Activated gamma-delta T cell treated with anti-CD3 and anti-CD28 coated beads, Interleukin-2, amount 50 U/mL, for 16 hours (primary cell): ENCODE measurements at places on chromosomes 2 and 18.

DNA sequence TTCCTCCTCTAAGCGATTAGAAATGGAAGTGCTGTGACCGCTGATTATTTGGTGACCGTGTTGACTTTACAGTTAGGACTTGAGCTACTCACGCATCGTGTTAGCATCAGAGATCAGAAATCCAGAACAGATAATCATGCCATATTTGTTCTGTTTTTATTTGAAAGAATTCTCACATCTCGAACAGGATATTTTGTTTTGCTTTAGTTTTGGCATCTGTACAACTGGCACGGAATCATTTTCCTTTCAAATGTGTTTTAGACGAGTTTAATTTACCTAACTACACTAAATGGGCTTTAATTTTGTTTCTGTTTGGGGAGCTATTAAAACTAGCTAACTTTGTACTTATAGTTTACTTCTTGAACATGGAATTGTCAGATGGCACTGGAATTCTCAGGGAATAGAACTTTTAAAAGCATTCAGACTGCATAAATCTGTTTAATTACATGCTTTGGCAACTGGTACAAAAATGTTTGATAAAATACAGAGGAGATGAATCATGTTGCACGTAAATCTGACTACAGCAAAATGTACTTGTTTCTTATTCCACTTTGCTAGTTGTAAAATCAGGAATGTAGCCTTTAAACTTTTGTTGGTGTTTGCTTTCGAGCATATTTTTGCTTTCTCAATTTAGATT, 1.4 kb downstream of the ITPRID2 start:
- DNase-seq: no peak

DNA sequence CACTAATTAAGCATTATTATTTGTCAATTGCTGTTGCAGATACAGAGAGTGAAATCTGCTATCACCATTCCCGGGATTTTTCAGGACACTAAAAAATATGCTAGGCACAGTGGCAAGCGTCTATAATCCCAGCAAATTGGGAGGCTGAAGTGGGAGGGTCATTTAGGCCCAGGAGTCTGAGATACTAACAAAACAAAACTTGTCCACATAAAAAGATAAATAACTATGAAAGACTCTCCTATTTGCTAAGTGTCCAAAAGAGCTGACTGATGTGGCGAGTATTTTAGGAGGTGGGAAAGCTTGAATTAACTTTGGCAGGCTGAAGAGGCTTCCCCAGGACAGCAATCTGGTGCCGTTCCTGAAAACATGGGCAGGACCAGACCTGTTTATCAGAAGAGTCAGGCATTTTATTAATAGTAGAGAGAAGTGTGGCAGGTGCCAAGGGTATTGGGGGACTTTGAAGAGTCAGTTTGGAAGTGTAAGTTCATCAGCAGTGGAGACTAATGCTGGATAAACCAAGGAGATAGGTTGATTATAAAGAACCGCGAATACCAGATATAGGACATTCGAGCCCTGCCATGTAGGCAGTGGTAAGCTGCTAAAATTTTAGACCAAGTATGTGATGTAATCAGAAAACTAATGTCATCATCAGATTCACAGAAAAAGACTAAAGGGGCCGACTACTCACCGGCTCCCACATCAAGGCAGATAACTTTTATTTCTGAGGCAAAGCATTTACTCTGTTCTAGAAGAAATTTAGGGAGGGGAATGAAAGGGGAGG, 201.8 kb downstream of the EPHA4 start:
- no peak for DNase-seq

- DNase-seq: no peak
Observed at GRCh38 chr2:30191819-30192271, 39.5 kb upstream of the LBH start.

- no peak for DNase-seq
Observed at GRCh38 chr2:174195253-174195652, 53.1 kb downstream of the OLA1 start.

DNA sequence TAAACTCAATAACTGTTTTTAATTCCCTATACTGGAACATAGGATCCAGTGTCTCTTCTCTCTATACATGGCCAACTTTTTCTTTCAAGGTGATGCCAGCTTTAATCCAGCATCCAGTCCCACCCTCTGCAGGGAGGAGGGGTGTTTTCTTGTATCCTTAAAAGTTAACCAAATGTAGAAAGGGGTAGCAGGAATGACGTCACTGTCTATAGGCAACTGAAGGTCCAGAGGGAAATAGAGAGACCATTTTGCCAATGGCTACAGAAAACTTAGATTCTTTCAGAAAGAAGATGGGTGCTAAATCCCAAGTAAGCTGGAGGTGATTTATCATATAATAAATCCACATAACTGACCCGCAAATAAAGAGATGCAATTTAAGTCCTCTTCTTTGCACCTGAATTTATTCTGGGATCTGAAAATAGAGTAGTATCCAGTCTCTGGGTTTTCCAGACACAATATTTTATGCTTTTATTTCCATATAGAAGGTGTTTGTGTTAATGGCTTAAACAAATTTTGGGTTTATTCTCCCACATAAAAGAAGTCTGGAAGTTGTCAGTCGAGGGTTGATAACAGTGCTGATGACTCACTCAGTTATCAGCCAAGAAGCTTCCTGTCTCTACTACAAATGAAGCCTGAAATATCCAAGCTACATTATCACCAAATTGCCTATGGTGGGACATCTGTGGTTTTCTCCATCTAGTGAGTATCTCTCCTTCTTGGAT, 5.7 kb upstream of the DNER start:
- no peak for DNase-seq

- DNase-seq: no peak
Observed at GRCh38 chr2:112800881-112801583, 16.7 kb upstream of the IL1A start.

DNA sequence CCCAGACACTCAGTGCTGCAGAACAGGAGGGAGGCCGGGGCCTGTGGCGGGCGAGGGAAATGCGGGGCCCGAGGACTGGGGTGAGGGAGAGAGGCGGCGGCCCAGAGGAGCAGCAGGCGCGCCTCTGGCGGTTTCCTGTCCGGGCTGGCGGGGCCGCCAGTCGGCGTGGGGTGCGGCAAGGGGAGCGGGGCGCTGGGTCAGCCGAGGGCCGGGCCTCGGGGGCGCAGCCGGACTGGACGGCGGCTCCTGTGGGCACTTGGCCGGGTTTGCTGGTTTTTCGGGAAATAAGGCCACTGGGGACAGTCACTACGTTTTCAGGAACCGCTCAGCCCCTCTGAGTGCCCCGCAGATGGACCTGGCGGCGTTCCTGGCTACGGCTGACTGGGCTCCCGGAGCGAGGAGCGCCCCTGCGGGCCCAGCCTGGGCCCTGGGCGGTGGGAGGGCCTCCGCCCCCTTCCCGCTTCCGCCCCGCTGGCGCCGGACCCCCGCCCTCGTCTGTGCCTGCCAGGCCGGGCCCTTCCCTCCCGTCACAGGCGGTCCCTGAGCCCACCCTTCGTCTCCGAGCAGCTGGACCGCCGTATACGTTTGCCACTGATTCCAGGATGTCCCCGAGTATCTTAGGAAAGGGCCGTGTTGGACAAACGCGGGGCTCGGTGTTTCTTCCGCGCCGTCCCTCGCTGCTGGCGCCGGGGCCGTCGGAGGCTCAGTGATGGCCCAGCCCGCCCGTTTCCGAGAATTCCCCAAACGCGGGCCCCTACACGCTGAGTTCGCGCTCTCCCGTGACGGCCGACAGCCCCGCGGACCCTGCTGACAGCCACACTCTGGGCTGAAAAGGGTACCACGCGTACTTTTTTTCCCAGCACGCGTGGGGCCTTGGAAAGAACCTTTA, 84.6 kb downstream of the FAM210A start:
- no peak for DNase-seq

DNA sequence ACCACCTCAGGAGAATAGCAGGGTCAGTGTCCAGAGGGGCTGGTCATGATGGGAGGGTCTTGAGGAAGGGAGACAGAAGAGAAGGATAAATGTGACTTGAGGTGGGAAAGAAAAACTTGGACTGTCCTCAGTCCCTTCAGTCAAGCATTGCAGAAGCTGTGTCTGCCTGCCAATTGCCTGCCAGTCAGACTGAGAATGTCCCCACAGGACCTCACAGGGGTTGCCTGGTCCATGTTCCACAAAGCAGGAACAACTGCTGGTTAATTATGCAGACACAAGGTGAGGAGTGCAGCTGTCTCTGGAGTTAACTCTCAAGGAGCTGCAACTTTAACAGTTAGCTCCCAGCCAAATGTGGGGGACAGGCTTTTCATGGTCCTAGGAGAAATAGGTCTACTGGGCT, 75.7 kb downstream of the TRIM43 start:
- no peak for DNase-seq

DNA sequence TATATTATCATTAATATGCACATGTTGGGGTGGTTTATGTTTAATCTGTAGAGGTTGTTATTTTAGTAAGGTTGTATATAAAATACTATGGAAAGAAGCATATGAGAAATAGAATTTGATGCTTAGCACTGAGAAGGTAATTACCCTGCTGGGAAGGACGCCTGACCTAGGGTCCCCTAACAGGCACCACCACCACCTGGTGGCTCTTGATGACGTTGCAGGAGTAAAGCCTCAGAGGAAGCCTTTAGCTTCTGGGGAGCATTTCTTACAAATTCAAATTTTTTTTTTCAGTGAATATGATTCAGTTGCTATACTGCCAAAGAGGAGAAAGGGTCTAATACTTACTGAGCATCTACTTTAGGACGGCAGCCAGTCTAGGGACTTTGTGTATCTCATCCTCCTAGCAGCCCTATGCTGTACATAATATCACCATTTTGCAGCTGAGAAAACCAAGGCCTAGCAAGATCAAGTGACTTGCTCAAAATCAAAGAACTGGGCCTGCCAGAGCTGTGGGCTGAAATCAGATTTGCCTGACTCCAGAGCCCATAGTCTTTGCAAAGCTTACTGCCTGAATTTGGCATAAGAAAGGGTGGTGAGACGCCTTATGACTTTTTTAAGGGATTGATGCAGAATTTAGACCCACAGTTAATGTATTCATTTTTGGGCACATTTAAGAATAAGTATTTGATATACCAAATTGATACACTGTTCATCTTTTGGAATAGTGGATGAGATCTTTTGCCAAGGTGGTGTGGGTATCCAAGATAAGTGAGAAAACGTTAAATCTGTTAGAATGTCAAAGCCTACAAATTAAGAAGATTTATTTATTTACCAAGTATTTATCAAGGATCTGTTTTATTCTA, 78.8 kb upstream of the GAREM1 start:
- no peak for DNase-seq

- DNase-seq: no peak
Observed at GRCh38 chr2:227117852-227118251, 46.2 kb downstream of the COL4A4 start.

- no peak for DNase-seq
Observed at GRCh38 chr18:36185157-36185556, 2.1 kb upstream of the MOCOS start.

- no peak for DNase-seq
Observed at GRCh38 chr2:143071185-143071876, 57.9 kb upstream of the ARHGAP15 start.

DNA sequence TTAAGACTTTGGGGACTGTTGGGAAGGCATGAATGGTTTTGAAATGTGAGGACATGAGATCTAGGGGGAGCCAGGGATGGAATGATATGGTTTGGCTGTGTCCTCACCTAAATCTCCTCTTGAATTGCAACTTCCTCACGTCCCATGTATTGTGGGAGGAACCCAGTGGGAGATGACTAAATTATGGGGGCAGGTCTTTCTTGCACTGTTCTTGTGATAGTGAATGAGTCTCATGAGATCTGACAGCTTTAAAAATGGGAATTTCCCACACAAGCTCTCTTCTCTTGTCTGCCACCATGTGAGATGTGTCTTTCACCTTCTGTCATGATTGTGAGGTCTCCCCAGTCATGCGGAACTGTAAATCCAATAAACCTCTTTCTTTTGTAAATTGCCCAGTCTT, 11.5 kb upstream of the MBP start:
- no peak for DNase-seq

DNA sequence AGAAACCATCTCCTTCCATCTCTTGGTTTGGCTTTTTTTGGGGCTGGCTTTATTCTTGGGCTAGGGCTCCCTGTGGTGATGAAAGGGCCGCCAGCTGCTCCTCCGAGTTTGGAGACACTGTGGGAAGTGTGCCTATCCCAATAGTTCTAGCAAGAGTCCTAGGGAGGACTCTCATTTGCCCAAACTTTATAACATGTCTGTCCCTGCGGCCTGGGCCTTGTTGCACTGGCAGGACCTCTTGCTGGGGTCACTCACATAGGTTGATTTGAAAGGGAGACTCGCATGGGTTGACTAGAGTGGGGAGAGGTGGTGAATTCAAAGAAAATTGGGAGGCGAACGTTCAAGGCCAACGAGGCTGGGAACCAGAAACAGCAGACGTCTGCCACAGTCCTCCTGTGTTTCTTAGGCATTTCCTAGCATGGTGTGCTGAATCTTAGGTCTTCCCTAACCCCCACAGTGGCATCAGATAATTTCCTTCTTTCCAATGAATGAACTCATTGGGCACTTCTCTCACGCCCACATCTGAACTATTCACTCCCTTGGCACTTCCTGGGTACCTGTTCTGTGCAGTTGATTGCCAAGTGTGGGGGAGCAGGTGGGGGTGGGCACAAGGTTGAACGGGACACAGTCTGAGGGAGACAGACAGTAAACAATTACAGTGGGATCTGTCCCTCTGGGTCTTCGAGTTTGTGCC, 26.8 kb downstream of the NIFK start:
- no peak for DNase-seq

GRCh38 chr2:181573140-181573736, 83.7 kb downstream of the CERKL start:
- DNase-seq: no peak

GRCh38 chr18:76963936-76964335, 141.6 kb downstream of the ZNF236 start:
- DNase-seq: no peak

DNA sequence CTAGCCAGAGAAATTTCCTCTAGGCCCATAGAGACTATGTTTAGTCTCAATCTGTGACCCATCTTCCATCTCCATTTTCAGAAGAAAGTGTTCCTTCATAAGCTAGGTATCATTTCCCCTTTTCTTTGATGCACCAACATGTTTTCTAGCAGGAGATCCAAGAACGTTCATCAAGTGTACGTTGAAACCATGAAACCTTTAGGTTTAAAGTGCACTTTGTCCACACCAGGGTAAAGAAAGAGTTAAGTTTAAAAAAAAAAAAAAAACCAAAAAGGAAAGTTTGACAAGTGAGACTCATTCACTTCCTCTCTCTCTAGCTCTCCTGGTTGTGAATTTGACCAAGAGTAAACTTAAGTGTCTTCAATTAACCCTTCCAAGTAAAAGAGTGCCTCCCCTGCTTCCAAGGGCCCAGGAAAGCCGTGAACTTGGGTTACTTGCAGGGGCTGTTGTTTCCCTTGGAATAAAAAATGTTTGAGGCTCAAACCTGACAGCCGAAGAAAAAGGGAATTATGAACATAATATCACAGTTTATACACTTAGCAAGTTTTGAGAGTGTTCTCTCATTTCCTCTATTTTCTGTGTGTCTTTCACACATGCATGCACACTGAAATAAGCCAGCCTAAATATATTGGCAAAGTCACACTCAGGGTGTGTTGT, 56.7 kb downstream of the LBH start:
- no peak for DNase-seq

DNA sequence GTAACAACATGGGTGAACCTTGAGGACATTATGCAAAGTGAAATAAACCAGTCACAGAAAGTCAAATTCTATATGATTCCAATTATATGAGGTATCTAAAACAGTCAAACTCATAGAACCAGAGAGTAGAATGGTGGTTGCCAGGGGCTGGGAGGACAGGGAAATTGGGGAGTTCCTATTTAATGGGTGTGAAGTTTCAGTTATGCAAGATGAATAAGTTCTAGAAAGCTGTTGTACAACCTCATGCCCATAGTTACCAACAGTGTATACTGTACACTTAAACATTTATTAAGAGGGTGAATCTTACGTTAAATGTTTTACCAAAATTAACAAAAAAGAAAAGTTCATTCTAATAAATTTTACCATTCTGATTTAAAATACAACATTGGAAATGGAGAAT, 92.7 kb upstream of the WDSUB1 start:
- DNase-seq: no peak

- DNase-seq: no peak
Observed at GRCh38 chr2:98833172-98833916, 102.4 kb upstream of the MGAT4A start.
